Activated T-helper 1 cell treated with Interleukin-2 at 50 U/mL for 16 hours (primary cell): ENCODE measurements at places on chromosomes 16 and 17.

DNA sequence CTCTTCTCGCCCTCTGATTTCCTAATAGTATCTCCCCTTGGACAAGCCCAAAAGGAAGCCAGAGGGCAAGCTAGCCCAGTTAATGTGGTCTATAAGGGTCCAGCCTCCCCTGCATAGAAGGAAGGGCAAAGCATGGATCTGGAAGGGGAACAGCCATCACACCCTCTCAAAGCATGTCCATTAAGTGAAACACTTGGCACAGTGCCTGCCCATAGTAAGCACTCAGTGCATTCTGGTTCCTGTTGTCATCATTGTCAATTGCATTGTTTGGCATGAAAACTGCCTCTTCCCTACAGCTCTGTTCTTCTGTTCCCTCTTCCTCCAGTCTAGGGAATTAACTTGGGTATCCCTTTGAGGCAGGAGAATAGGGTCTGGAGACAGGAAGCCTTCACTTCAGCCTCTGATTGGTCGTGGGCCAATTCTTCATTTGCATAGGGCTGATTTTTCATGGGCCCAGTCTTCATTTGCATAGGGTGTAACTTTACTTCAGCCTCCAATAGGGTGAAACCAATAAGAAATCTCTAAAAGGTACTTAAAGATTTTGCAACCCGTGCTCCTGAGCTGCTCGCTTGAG is 81.4 kb downstream of the C17orf67 start:
- no peak for DNase-seq

DNA sequence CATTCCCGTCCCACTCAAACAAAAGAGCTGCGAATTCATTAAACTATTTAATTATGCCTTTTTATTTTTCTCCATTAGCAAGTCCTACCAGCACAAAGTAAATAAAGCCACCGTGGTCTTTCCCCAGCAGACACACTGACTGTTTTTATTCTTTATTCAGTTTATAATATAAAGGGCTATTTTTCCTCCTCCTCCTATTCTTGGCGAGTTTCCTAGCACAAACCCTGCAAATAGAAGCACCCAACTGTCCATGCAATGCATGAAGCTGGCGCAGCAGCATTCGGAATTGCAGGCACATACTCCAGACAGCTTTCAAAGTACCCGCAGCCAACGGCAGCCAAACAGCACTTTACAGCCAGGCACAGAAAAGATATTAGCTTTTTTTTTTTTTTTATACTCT is 583.4 kb upstream of the PSMD7 start:
- DNase-seq = no peak

- no peak for DNase-seq
Measured at GRCh38 chr17:65533056-65533745, 28.2 kb downstream of the AXIN2 start.

- no peak for DNase-seq
Measured at GRCh38 chr17:73013816-73014663, 78.4 kb downstream of the SLC39A11 start.

GRCh38 chr17:50221266-50221863 is 19.9 kb upstream of the COL1A1 start:
- no peak for DNase-seq

- no peak for DNase-seq
Measured at GRCh38 chr16:3458852-3459361, 15.4 kb downstream of the NAA60 start.

GRCh38 chr16:79848719-79849118 is 248.2 kb upstream of the MAF start:
- DNase-seq = no peak

DNA sequence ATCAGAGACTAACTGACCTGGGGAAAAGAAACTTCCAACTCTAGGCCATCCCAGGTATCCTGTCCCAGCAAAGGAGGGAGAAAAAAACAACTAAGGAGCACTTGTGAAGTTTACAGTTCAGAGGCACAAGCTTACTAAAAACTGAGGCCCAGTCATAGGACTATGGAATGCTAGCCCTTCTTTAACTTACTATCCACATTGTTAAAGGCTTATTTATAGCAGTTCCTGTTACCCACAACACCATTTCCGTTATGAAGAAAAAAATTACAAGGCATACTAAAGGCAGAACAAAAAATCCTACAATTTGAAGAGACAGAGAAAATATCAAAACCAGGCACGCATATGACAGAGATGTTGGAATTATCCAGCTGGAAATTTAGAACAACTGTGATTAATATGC is 159.1 kb downstream of the CDH11 start:
- no peak for DNase-seq

DNA sequence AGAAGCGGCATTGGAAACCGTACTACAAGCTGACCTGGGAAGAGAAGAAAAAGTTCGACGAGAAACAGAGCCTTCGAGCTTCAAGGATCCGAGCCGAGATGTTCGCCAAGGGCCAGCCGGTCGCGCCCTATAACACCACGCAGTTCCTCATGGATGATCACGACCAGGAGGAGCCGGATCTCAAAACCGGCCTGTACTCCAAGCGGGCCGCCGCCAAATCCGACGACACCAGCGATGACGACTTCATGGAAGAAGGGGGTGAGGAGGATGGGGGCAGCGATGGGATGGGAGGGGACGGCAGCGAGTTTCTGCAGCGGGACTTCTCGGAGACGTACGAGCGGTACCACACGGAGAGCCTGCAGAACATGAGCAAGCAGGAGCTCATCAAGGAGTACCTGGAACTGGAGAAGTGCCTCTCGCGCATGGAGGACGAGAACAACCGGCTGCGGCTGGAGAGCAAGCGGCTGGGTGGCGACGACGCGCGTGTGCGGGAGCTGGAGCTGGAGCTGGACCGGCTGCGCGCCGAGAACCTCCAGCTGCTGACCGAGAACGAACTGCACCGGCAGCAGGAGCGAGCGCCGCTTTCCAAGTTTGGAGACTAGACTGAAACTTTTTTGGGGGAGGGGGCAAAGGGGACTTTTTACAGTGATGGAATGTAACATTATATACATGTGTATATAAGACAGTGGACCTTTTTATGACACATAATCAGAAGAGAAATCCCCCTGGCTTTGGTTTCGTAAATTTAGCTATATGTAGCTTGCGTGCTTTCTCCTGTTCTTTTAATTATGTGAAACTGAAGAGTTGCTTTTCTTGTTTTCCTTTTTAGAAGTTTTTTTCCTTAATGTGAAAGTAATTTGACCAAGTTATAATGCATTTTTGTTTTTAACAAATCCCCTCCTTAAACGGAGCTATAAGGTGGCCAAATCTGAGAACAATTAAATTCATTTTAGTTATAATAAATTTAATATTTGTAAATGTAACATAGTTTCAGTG is 1.7 kb downstream of the HEXIM1 start:
- no peak for DNase-seq

GRCh38 chr17:78278139-78278741 is 46.8 kb downstream of the TMEM235 start:
- no peak for DNase-seq

DNA sequence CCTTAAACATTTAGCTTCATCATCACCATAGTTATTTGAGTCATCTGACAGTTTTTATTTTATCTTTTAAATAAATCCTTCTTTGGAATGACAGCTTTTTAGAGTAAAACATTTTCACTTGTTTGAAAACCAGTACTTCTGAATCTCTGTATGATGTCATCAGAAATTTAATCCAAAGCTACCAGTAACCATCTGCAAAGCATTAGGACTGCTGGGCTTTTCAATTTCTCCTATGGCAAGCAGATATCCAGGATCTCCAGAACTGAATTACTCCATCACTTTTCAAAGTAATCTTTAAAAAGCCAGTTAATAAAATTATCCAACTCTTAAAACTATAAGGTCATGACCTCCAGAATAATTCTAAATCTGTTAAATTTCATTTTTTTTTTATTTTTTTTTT is 51.5 kb downstream of the CHCT1 start:
- DNase-seq = no peak

DNA sequence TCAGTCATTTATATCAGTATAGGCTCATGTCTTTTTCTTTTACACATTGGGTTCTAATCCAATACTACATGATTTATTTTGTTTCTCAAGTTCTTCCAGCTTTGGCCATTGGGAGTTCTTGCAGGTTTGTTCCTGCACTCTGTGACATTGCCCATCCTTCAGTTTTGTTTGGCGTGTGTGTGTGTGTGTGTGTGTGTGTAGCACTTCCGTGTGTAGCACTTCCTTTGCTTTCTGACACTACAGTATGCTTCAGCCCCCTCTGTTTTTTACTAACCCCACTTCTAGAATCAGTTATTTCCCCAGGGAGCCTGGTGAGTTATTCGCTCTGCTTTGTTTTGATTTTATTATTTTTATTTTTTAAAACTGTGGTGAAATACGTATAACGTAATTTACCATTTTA is 75.6 kb upstream of the LGALS9 start:
- no peak for DNase-seq

DNA sequence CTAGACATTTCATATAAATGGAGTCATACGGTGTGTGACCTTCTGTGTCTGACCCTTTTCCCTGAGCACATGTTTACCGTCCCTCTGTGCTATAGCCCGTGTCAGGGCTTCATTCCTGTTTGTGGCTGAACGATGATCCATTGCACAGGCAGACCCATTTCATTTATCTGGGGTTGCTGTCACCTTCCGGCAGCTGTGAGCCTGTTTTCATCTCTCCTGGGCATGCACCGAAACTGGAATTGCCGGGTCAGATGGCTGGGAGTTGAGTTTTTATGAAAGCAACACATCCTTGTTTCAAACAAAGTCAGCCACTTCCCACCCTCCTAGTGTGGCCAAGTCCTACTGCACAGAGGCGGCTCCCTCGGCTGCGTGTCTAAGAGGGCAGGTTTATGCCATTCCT is 25.5 kb downstream of the BAIAP2 start:
- DNase-seq = no peak

- DNase-seq = no peak
Measured at GRCh38 chr16:56792967-56793366, 63.0 kb downstream of the NUP93 start.
